ENCODE measurements at places on chromosomes 12 and 14.

DNA sequence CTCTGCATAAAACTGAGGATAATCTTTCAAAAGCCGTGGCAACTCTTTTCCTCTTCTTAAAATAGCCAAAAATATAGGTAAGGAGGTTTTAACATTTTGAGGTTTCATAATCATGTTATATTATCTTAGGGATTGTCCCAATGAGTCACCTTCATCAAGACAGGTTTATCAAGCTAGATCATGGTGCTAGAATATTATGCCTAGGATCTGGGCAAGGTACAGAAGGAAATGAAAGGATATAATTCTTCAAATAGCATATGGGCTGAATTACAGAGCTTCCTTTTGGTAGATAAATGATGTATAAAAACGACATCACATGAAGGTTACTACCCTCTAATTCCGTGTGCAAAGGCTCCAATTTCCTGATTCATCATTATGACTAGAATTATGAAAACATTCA lies 28.6 kb upstream of the TBC1D15 start:
- DNase-seq, result no peak

DNA sequence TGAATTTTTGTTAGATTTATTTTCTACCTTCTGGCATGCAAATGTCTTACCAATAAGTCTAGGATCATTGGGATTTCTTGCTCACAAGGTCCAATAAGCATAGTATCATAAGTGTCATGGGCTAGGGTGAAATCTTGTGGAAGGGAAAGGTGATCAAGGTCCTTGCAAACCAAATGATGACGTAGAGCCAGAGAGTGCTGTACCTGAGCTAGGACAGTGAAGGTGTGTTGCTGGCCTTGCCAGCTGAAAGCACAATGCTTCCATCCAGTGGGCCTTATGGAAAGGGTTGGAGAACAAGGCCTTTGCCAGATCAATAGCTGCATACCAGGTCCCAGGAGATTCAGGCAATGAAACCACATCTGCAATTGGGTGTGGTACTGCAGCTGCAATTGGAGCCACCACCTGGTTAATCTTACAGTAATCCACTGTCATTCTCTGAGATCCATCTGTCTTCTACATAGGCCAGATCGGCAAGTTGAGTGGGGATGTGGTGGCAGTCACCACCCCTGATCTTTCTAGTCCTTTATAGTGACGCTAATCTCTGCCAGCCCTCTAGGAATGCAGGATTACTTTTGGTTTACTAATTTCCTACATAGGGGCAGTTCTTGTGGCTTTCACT lies 208.9 kb upstream of the MYL2 start:
- DNase-seq, result no peak

GRCh38 chr12:91496337-91496736 lies 313.7 kb upstream of the DCN start:
- DNase-seq, result no peak

DNA sequence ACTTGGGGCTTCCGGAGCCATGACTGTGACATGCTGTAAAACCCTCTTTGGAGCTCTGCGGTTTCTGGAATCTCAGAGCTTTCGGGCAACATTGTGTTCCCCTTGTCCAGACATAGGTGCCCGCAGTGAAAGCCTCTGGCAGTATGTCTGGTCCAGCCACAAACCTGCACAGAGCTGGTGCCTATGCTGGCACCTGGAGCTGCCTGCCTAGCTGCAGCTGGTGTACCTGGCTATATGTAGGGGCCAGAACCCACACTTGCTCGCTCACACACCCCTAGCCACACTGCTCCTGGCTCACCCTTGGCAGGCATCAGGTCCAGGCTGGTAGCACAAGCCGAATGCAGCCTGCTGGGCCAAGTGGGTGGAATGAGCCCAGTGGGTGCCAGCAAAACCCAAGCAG lies 861.1 kb downstream of the FLRT2 start:
- no peak for DNase-seq

- no peak for DNase-seq
Measured at GRCh38 chr14:56351861-56352260, 227.7 kb upstream of the TMEM260 start.

DNA sequence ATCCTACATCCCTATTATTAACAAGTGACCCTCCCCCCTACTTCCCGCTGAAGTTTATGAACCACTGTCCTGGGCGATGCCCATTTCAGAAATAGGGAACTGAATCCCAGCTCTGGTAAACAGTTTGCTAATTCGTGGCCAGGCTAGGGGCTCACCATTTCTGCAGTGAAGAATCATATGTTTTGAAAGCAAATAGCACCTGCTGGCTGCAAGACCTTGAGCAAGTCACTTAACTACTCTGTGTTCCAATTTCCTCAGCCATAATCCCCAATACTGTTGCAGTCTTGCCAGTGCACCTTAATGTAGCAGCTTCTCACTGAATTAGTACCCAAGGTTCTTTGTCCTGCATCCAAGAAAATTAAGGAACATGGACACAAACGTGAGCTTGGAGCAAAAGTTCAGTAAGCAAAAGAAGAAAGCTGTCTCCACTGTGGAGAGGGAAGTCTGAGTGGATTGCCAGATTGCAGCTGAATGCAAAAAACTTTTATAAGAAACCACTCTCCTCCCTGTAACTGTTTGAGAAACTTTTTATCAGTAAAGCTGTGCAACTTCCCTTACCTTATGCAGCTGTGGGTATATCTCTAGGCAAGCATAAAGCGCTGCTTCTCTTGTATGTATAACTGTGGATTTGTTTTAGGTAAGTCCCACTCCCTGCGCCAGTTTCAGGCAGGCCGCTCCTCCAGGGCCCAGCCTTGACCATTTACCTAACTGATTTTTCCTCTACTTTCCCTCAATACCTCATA lies 824 bp downstream of the OAS1 start:
- DNase-seq, result no peak

DNA sequence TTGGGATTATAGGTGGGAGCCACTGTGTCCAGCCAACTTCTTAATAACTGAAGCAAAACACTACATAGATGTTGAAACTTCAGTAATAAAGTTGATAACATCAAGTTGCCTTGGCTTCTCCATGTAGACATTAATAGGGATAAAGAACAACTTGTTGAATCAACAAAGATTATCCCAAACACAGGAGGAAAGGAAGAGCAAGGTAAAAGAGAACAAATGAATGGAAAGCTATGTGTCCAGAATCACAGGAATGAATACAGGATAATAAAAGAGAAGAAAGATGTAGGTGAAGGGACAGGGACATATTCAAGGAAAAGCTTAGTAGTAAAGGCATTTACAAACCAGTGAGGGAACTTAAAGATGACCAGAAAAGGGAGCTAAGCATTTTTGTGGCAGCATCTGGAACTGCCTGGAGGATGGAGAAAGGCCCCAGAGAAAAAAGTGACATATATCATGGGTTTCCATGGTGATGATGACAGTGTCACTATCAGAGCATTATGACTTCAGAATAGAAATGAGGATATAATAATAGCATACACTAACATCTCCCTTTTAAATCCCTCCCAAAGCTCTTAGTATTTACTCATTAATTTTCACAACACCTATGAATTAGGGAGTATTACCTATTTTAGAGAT lies 24.0 kb upstream of the MDM1 start:
- DNase-seq, result no peak

- peak; percentile 46 for DNase-seq
Measured at GRCh38 chr14:87522575-87522974, 470.4 kb downstream of the GALC start.

DNA sequence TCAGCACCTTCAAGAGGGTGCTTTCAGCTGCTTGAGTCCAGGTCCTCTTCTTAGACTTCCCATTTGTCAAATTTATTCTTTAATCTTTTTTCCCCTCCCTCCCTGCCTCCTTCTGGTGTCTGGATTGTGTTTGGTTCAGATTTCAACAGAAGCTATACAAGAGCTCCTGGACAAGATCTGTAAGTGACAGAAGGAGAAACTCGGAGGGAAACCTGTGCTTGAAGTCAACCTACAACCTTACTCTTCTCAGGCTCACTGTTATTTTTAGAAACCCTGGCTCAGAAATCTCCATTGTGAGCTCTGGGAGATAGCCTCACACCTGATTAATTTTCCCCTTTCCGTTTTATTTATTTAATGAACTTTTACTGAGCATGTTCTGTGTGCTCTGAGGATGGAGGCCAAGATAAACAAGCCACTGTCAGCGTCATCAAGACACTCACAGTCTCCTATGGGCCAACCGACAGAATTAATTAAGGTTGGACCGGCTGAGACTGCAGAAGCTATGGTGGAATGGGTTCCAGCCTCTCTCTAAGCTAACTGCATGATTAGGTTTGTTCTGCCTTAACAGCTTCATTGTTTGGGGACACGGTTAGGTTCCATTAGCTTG lies 13.5 kb downstream of the PDE1B start:
- no peak for DNase-seq

- DNase-seq, result no peak
Measured at GRCh38 chr12:52087961-52088820, 8.7 kb downstream of the SMIM41 start.
